ENCODE measurements at places on chromosomes 3 and 15. TPM values are rescaled to one million over a fixed set of nuclear protein-coding genes. Genes with fewer than 3 reads are reported as not detected.

GRCh38 chr3:52044869-52045619, 11.3 kb downstream of the DUSP7 start:
- H3K36me3 ChIP-seq = peaks cover 6% of the 10 kb centered on the region
- H3K27me3 ChIP-seq = no peaks in the 10 kb centered on the region
- DNase-seq = no peak
- no peak overlapping the region for H3K27ac ChIP-seq
- no peak overlapping the region for H3K4me3 ChIP-seq
- H3K4me1 ChIP-seq = peaks cover 8% of the 10 kb centered on the region

GRCh38 chr3:149152420-149152819, 23.0 kb downstream of the HPS3 start:
- no peaks in the 10 kb centered on the region for H3K27me3 ChIP-seq
- H3K4me3 ChIP-seq = peak overlapping the region; percentile 50
- peaks cover 35% of the 10 kb centered on the region for H3K36me3 ChIP-seq
- H3K4me1 ChIP-seq = peaks cover 20% of the 10 kb centered on the region

- H3K4me1 ChIP-seq = no peaks in the 10 kb centered on the region
- H3K4me3 ChIP-seq = no peak overlapping the region
- no peak for DNase-seq
- H3K36me3 ChIP-seq = no peaks in the 10 kb centered on the region
- H3K27me3 ChIP-seq = peaks cover 4% of the 10 kb centered on the region
Observed at GRCh38 chr3:146274833-146275232, 23.9 kb upstream of the PLSCR4 start.

DNA sequence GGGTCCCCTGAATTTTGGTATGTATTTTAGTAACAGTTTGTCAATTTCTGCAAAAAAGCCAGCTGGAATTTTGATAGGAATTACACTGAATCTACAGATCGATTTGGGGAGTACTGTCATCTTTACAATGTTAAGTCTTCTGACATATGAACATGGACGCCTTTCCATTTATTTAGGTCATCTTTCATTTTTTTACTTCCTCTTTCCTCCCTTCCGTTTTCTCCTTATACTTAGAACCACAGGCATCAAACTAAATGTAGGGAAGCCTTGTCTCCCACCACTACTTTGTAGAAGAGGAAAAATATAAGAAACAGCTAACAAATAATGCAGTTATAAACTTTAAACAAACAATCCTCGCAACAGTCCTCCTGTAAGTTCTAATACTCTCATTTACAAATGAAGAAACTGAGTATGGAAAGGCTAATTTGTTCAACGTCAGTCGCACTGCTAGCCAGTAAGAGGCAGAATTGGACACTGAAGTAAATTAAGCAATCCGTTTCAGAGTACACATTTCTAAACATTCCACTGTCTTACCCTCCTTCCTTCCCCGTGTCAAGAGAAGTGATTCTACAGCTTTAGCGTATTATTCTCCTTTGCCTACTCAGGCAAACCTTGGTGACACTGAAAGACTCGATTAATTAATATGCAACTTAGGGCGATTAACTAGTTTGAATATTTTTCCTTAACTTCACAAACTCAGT, 25.6 kb downstream of the RHOA start:
- no peak overlapping the region for H3K27ac ChIP-seq
- no peak for DNase-seq
- peaks cover 26% of the 10 kb centered on the region for H3K36me3 ChIP-seq
- no peak overlapping the region for H3K4me3 ChIP-seq
- H3K27me3 ChIP-seq = no peaks in the 10 kb centered on the region

DNA sequence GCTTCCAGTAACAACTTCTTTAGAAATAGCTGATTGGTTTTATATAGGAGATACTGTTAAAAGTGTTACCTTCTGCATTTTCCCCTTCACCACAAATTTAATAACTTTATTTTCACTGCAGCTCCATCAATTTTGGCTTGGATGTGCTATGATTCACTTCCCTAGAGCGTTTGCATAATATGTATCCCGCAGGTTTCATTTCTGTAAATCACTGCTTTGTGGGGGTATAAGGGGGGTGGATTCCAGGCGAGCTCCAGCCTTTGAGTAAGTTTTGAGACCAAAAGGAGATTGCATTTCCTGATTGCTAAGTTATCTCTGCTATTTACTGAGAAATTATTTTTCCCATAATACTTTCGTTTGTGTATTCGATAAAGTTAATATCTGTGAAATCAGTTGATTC, 232.6 kb downstream of the TBL1XR1 start:
- no peak for DNase-seq
- H3K4me3 ChIP-seq = no peak overlapping the region
- peaks cover 3% of the 10 kb centered on the region for H3K4me1 ChIP-seq
- no peaks in the 10 kb centered on the region for H3K36me3 ChIP-seq
- peaks cover 3% of the 10 kb centered on the region for H3K27me3 ChIP-seq
- no peak overlapping the region for H3K27ac ChIP-seq

GRCh38 chr15:49830391-49830790, 209.5 kb downstream of the DTWD1 start:
- no peaks in the 10 kb centered on the region for H3K36me3 ChIP-seq
- H3K4me1 ChIP-seq = no peaks in the 10 kb centered on the region
- H3K27ac ChIP-seq = no peak overlapping the region
- H3K27me3 ChIP-seq = no peaks in the 10 kb centered on the region

- H3K4me1 ChIP-seq = no peaks in the 10 kb centered on the region
- no peak overlapping the region for H3K4me3 ChIP-seq
- H3K27ac ChIP-seq = no peak overlapping the region
Observed at GRCh38 chr3:124306665-124307064, 314.7 kb upstream of the ROPN1 start.

DNA sequence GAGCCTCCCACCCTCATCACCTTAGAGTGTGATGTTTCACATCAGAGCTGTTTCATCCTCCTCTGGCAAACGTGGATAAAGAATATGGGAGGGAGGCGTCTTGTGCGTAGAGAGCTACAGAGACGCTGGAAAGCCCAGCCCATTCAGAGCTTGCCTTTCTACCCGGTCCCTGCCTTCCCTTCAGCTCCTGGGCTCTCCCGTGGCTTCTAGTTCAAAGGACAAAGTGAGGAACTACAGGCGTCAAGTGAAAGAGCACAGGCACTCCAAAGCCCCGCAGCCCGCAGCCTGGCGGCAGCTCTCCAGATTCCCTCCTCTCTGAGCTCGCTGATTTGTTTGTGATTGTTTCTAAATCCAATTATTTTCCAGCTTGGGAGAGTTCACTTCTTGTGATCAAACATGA, 197.1 kb upstream of the IGF1R start:
- DNase-seq = no peak
- no peaks in the 10 kb centered on the region for H3K36me3 ChIP-seq
- no peaks in the 10 kb centered on the region for H3K4me1 ChIP-seq
- peaks cover 2% of the 10 kb centered on the region for H3K27me3 ChIP-seq
- H3K27ac ChIP-seq = no peak overlapping the region

GRCh38 chr15:58534556-58534955, 102.8 kb downstream of the LIPC start:
- H3K27ac ChIP-seq = no peak overlapping the region
- H3K4me1 ChIP-seq = peaks cover 11% of the 10 kb centered on the region
- H3K4me3 ChIP-seq = no peak overlapping the region
- peaks cover 3% of the 10 kb centered on the region for H3K27me3 ChIP-seq
- DNase-seq = no peak

GRCh38 chr15:25805031-25805430, 58.1 kb downstream of the ATP10A start:
- peaks cover 20% of the 10 kb centered on the region for H3K36me3 ChIP-seq
- no peak for DNase-seq
- H3K27me3 ChIP-seq = no peaks in the 10 kb centered on the region
- H3K27ac ChIP-seq = no peak overlapping the region
- H3K4me3 ChIP-seq = no peak overlapping the region
- H3K4me1 ChIP-seq = peaks cover 31% of the 10 kb centered on the region

DNA sequence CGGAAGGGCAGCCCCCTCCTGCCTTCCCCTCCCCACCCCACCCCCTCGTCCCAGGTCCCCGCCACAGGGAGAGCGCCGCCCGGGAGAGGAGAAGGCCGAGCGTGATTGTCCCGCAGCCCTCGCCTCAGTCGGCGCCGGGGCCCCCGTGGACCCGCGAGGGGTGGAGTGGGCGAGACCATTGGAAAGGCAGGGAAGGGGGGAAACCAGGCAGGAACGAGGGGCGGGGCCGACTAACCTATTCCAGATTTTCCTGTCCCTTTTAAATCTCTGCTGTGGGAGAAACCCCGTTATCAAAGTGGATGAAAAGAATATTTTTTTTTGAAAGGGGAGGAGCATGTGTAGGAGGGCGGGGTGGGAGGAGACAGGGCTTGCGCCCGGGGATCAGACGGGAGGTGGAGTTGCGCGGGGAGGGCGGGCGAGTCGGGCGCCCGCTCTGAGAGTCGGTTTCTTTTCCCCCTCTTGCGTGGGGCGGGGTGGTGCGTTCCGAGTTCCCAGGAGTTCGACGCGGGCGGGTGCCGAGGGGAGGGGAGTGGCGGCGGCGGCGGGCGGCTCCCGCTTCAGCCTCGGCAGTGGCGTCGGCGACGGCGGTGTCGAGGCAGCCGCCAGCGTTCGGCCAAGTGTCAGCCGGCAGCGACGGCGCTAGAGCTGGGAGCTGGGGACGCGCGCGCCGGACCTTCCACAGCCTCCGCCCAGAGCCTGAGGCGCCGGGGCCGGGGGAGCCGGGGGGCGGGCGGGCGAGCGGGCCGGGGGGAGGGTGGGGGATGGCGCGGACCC, at the start of gene NECTIN3:
Gene NECTIN3 (plus strand): TSS at position 560 of the 774 bp plus-strand sequence. CDS start 202 bp downstream, at position 762.
- no peaks in the 10 kb centered on the region for H3K36me3 ChIP-seq
- peaks cover 22% of the 10 kb centered on the region for H3K4me1 ChIP-seq
- peak within 1 kb of the TSS; percentile 91 for H3K4me3 ChIP-seq
- peak within 1 kb of the TSS; percentile 64 for H3K27ac ChIP-seq

GRCh38 chr15:97903971-97904572, 56.4 kb upstream of the ARRDC4 start:
- H3K4me3 ChIP-seq = no peak overlapping the region
- H3K27ac ChIP-seq = no peak overlapping the region
- peaks cover 10% of the 10 kb centered on the region for H3K27me3 ChIP-seq
- H3K36me3 ChIP-seq = no peaks in the 10 kb centered on the region
- peak; percentile 52 for DNase-seq

DNA sequence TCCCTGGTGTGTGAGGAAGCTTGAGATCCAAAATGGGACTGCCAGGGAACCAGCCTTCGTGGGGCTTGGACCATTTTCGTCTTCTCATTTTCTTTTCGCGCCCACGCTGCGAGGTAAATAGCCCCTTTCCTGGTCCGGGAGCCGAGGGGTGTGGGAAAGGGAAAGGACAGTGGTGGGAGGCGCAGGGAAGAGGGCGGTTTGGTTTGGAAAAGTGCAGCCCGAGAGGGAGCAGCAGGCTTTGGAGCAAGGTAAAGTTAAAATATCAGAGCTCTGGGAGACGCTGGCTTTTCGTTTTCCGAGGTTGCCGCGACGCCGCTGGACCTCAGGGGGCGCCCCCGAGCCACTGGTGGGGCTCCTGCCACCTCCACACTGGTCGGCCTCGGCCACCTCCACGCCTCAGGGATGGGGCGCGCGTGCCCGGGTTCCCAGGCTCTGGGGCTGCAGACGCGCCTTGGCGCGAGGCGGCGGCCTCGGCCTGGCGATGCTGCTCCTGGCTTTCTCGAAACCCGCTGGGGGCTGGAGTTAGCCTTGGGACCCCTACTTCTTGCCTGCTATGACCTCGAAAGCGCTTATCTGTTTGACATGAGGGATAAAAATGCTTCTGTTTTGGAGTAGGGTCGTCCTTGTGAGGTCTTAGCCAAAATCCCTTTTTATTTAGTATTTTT, 3.2 kb downstream of the PTPRG start:
- peaks cover 65% of the 10 kb centered on the region for H3K27me3 ChIP-seq
- no peak for DNase-seq
- no peaks in the 10 kb centered on the region for H3K36me3 ChIP-seq
- no peak overlapping the region for H3K27ac ChIP-seq

GRCh38 chr3:30495172-30496065, 111.0 kb upstream of the TGFBR2 start:
- DNase-seq = no peak
- peaks cover 2% of the 10 kb centered on the region for H3K36me3 ChIP-seq
- H3K27ac ChIP-seq = no peak overlapping the region
- H3K27me3 ChIP-seq = no peaks in the 10 kb centered on the region

DNA sequence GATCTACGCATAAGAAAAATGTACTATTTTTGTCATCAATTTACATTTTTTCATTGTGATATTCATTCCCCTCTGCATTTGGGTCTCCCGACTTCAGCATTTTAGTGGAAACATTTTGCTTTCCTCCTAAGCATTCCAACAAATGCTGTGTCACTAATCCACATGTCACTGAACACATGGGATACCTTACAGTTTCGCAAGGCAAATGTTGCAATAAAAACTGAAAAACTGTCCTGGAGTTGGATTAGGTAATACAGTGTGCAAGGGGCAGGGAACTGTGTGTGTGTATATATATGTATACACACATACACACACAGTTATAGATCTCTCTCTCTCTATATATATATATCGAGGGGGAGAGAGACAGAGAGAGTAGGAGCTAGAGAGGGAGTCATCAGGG, 632.2 kb downstream of the MAGI1 start:
- no peak overlapping the region for H3K4me3 ChIP-seq
- DNase-seq = no peak
- no peaks in the 10 kb centered on the region for H3K36me3 ChIP-seq
- H3K4me1 ChIP-seq = no peaks in the 10 kb centered on the region
- no peaks in the 10 kb centered on the region for H3K27me3 ChIP-seq
- H3K27ac ChIP-seq = no peak overlapping the region

- H3K36me3 ChIP-seq = no peaks in the 10 kb centered on the region
- no peak for DNase-seq
- peaks cover 2% of the 10 kb centered on the region for H3K27me3 ChIP-seq
- H3K4me3 ChIP-seq = no peak overlapping the region
Observed at GRCh38 chr3:189233225-189233858, 61.6 kb downstream of the TPRG1 start.

GRCh38 chr15:92158426-92158825, 235.3 kb upstream of the ST8SIA2 start:
- peaks cover 10% of the 10 kb centered on the region for H3K36me3 ChIP-seq
- no peak overlapping the region for H3K4me3 ChIP-seq
- H3K4me1 ChIP-seq = peaks cover 15% of the 10 kb centered on the region
- H3K27me3 ChIP-seq = no peaks in the 10 kb centered on the region

GRCh38 chr15:25727116-25727515, 136.0 kb downstream of the ATP10A start:
- H3K36me3 ChIP-seq = peaks cover 12% of the 10 kb centered on the region
- no peak overlapping the region for H3K4me3 ChIP-seq
- H3K27ac ChIP-seq = no peak overlapping the region
- DNase-seq = no peak
- no peaks in the 10 kb centered on the region for H3K27me3 ChIP-seq

GRCh38 chr15:101014921-101015841, 96.0 kb downstream of the LRRK1 start:
- no peak overlapping the region for H3K27ac ChIP-seq
- peaks cover 2% of the 10 kb centered on the region for H3K4me1 ChIP-seq
- H3K27me3 ChIP-seq = peaks cover 2% of the 10 kb centered on the region
- H3K4me3 ChIP-seq = no peak overlapping the region

DNA sequence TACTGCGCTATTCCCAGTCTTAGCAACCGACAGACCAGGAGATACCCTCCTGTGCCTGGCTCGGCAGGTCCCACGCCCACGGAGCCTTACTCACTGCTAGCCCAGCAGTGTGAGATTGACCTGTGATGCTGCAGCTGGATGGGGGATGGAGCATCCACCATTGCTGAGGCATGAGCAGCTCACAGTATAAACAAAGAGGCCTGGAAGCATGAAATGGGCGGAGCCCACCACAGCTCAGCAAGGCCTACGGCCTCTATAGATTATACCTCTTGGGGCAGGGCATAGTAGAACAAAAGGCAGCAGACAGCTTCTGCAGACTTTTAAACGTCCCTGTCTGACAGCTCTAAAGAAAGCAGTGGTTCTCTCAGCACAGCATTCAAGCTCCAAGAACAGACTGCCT, 160.3 kb downstream of the ANXA2 start:
- H3K4me3 ChIP-seq = no peak overlapping the region
- no peak overlapping the region for H3K27ac ChIP-seq
- peaks cover 29% of the 10 kb centered on the region for H3K27me3 ChIP-seq
- peaks cover 7% of the 10 kb centered on the region for H3K36me3 ChIP-seq

Gene EPHB1
- total RNA-seq = 0.39 TPM

Gene CELSR3
- total RNA-seq = 15.6 TPM

Gene CHST13
- total RNA-seq = 0.28 TPM

Gene CDHR4
- 0.22 TPM for total RNA-seq

Gene SPTSSB
- total RNA-seq = 0.08 TPM

Gene TFDP2
- 32.1 TPM for total RNA-seq

Measured in activated naive CD8-positive, alpha-beta T cell treated with anti-CD3 and anti-CD28 coated beads, Interleukin-2, amount 10 ng/mL, durations not matched to agents 7 days and 5 days (primary cell).